ENCODE measurements at places on chromosomes 5 and 9. TPM values are rescaled to one million over a fixed set of nuclear protein-coding genes. Genes with fewer than 3 reads are reported as not detected.

- no peak for DNase-seq
Observed at GRCh38 chr5:119943148-119943547, 313.8 kb downstream of the FAM170A start.

DNA sequence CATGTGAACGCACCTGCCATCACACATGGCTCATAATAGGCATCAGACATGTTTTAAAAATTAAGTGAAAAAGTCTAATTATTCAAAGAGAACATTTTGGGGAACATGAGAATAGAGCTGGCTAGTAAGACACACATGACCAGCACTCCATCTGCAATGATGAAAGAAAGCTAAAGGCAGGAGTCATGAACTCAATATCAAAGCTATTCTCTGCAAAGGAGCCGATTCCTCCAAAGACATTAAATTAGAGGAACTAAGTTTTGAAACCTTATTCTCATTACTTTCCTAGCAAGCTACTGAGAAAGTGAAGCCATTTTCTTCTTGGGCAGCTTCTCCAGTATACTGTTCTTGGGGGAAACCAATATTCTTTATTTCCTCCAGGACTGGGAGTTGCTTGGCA, 172.0 kb downstream of the CRB2 start:
- DNase-seq = no peak

DNA sequence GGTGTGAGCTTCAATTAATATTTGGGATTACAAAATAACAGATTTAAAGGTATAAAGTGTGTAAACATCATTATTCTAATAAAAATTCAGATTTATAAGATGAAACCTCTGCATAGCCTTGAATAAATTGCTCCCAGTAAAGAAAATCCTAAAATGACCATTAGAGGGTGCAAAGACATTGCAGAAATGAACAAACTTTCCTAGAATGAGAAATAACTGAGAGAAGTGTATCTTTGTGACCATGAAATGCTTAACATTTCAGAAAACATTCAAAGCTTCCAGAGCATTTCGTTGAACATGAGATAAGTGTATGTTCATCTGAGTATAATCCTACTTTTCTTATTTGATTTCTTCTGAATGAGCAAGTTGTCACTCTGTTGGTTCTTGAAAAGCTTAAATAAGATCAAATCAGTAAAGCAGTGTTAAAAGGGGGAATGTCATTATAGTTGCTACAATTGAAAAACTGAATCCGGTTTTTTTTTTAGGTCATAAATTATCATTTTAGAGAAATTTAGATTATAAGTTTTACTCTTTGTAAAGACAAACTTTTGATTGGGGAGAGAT, 24.7 kb upstream of the NUDT12 start:
- no peak for DNase-seq

DNA sequence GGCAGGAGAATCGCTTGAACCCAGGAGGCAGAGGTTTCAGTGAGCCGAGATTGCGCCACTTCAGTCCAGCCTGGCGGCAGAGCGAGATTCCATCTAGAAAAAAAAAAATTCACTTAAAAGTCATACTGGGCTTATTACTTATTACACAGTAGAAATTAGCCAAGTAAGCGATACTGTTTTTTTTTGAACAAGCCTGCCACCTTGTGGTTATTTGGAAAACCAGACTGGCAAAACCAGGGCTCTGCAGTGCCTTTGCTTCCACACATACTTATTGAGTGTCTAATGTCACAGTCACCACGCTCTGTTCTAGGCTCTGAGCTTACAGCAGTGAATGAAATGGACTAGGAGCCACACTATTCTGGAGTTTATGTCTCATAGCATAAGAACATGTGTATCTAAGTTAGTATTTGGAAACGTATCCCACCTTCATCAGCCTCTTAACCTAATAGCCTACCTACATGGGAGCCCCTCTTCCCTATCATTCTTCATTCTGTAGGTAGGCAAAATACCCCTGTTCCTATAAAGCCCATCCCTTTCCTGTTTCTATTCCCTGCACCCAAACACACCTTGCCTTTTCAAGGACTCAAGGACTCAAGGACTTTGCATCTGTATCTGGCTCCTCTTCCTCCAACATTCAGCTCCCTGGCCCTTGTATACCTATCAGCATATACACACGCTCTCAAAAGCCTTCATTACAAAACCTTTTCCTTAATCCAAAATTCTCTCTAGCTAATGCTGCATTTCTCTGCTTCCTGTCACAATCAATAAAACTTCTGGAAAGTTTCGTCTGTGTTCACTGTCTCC, 13.9 kb upstream of the BASP1 start:
- no peak for DNase-seq

DNA sequence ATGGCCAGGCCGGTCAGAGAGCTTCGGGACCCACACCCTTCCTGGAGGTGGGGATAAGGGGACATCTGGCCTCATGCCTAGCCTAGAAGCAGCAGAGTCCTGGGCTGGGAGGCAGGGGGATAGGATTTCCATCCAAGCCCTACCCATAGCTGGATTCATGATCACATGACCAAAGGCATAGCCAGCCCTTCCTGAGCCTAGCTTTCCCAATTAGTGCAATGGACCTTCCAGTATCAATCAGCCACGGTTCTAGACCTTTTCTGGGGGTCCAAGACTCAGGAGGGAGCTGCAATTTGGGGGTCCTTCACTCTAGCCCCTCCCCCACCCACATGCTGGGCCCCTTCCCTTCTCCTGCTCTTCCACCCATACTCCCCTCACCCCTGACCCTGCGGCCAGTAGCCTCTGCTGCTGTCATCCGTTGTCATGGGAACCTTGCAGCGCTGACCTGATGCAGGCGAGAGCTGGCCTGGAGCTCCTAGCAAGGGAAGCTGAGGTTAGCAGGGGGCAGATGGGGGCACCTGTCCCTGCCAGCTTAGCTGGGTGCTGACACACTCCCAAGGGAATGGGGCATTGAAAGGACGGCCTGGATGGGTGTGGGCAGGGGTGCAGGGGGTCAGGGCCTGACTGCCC, 44.6 kb downstream of the CXXC5 start:
- DNase-seq = no peak

- no peak for DNase-seq
Observed at GRCh38 chr5:116970318-116970717, 395.7 kb upstream of the SEMA6A start.

- DNase-seq = no peak
Observed at GRCh38 chr5:74372051-74372450, 268.5 kb downstream of the ENC1 start.

GRCh38 chr5:123811831-123812230, 299.9 kb downstream of the CSNK1G3 start:
- DNase-seq = no peak

DNA sequence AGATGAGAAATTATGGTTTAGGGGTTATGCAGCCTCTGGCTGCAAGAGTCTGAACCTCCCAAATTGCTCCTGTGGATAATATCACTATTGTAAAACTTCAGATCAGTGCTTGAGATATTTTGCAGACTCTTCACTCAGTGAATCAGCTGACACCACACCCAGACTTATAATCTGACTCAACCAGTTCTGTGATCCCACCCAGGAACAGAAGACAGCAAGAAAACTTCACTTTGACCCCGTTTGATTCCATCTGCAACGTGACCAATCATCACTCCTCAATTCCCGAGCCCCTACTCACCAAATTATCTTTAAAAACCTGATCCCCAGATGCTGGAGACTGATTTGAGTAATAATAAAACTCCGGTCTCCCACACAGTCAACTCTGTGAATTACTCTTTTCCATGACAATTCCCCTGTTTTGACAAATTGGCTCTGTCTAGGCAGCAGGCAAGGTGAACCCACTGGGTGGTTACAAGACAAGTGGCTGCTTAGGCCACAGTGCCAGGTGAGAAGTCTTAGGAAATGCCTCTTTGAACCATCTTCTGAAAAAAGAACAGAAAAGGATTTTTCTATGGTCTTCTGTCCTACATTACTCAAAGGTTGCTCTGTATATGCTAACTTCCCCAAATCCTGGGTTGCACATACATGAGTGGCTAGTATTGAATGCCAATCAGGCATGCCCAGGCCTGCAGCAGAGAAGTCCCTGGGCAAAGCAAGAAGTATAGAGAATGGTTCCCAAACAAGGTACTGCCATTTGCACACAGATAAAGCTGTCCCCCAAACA, 588.0 kb downstream of the PRELID2 start:
- DNase-seq = no peak

GRCh38 chr5:56607074-56607473, 208.3 kb upstream of the MAP3K1 start:
- no peak for DNase-seq

DNA sequence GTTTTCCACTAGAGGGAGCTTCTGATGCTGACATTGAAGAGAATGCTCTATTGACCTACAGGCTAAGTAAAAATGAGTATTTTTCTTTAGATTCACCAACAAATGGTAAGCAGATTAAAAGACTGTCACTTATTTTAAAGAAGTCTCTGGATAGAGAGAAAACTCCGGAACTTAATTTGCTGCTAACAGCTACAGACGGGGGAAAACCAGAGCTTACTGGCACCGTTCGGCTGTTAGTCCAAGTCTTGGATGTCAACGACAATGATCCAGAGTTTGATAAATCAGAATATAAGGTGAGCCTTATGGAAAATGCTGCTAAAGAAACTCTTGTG, 764 bp downstream of the PCDHA11 start:
- no peak for DNase-seq

DNA sequence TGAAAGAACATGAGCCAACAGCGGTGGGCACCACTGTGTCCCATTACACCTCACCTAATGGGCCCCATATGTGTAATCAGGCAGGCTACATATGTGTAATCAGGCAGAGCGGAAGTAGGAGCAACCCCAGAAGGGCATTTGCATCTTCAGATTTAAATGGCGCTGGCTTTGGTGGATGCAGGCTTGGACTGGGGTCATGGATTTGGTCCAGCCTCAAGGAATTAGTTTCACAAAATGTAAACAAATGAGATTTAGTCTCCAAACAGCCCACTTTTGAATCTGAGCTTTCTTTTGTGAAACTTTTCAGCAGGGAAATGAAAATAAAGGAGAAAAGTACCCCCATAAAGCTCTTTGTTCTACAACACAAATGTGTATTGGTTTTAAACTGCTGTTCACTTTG, 161.3 kb downstream of the LPAR1 start:
- no peak for DNase-seq

DNA sequence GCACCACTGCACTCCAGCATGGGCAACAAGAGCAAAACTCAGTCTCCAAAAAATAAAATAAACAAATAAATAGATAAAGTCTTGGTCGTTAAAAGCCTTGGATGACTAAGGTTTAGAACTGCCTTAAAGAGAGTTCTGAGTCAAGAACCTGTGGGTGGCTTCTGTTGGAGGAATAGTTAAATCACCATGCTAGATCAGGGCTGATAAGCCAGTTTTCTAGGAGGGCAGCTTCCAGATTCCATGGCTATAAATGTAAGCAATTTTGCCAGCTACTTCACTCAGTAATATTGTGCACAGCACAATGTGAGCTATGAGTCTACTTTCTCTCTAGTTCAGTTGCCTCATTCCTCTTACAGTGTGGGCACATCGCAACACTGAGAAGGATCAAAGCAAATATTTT, 242.1 kb upstream of the NUDT12 start:
- DNase-seq = no peak

DNA sequence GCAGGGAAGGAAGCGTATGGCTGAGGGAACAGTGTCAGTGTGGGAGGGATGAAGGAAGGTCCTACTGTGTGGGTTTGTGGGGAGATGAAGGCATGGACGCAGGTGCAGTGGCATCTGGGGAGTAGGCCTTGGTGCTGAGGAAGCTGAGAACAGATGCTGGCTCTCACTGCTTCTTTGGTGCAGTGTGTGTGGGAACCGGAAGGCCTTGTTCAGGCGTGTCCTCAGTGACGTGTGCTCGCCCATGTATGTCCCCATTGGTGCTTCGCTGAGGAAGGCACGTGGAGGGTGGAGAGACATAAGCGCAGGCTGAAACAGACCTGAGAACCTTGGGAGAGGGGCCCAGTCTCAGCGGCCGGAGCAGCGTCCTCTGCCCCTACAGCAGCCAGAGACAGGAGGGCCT, 18.7 kb downstream of the ADAMTS13 start:
- DNase-seq = no peak

GRCh38 chr5:138815529-138815928, 59.6 kb downstream of the LRRTM2 start:
- DNase-seq = no peak

DNA sequence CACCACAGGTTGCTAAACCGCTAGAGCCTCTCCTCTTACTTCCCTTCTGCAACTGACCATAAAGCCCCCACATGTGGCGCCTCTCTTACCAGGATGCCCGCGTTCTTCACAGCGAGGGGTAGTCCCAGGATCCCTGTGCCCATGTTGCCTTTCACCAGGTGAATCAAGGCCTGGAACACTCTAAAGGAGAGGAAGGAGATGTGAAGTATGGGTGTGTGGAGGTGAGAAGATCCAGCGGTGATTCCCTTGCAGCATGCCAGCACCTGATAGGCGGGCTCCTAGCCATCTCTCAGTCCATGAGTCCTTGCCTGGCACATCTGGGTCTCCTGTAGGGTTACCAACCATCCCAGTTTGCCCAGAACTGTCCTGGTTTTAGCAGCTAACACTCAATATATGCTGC, 3.3 kb downstream of the SLC36A2 start:
- no peak for DNase-seq

DNA sequence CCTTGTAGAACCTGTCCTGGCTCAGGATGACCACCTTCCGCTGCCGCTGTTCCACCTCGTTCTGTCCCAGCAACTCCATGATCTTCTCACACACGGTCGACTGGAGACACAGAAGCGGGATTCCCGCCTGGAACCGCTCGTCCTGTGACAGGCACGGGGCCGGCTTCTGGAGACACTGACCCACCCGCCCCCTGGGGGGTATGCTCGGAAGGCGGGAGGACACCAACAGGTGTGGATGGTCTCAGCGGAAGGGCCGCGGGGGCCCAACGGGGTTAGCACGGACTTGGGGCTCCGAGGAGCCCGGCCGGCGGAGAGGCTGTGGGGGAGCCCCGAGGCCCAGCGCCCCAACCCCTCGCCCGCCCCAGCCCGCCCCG, 530 bp downstream of the UCK1 start:
- no peak for DNase-seq

DNA sequence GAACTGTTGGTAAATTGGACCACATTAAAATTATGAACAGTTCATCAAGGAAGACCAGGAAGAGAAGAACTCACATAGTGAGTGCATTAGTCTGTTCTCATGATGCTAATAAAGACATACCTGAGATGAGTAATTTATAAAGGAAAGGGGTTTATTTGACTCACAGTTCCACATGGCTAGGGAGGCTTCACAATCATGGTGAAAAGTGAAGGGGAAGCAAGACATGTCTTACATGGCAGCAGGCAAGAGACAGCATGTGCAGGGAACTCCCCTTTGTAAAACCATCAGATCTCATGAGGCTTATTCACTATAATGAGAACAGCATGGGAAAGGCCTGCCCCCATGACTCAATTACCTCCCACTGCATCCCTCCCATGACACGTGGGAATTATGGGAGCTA, 135.9 kb upstream of the MAN2A1 start:
- DNase-seq = no peak

GRCh38 chr5:134568761-134569695, 43.6 kb downstream of the JADE2 start:
- no peak for DNase-seq

Gene ARID3C
- total RNA-seq = not detected

Gene IARS1
- total RNA-seq = 249 TPM

Gene SCGB3A2
- not detected for total RNA-seq
